ENCODE measurements at places on chromosomes 4 and X. TPM values are rescaled to one million over a fixed set of nuclear protein-coding genes. Genes with fewer than 3 reads are reported as not detected.
A peak's percentile ranks its signal among the peaks of the same experiment; 100 is the strongest.

DNA sequence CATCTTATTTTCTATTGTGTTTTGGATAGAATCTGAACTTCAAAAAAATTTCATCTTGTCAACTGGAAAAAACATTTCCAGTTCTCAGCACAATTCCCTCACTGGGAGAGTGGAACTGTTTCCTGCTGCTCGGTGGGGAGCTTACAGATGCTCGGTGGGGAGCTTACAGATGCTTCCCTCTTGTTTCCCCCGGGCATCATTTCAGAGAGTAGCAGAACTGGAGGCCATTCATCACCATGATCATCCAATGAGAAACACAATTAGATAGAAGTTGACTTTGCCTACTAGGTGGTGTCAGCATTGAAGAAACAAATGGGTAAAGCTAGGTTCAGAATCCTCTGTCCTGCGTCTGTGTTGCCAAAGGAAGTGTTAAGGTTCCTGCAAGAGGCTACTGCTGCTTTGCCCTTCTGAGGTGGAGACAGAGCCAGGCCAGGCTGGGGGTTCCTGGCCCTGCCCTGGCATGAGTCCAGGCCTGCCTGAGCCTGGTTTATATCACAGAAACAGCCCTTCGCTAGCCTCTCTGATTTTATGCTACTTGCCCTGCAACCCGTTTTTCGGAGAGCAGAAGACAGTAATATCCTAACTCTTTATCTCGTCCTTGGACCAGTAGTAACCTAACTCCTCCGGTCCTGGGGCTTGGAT, 70.6 kb downstream of the TAPT1 start:
- no peak overlapping the region for H3K27ac ChIP-seq
- no peaks in the 10 kb centered on the region for H3K27me3 ChIP-seq
- no peak overlapping the region for H3K4me3 ChIP-seq

DNA sequence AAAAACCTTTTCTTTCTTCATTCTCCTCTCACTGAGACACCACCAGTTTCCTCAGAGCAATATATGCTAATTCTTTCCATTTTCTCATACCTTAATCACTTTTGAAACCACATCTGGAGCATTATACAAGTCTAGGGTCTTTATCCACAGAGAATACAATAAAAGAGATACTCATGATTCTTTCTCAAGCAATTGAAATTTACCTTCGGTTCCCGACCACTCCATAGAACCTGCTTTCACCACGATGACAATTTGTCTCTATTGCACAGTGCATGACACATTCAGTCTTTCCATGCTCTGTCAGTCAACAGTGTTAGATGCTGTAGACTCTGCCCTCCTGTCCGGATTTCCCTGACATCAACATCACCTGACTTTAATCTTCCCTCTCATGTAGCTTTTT, 409.3 kb upstream of the NWD2 start:
- H3K36me3 ChIP-seq = no peaks in the 10 kb centered on the region
- H3K4me3 ChIP-seq = no peak overlapping the region
- no peak overlapping the region for H3K27ac ChIP-seq
- no peak for DNase-seq
- H3K27me3 ChIP-seq = no peaks in the 10 kb centered on the region
- no peaks in the 10 kb centered on the region for H3K4me1 ChIP-seq

GRCh38 chr4:157327666-157328065, 107.1 kb downstream of the GRIA2 start:
- no peaks in the 10 kb centered on the region for H3K4me1 ChIP-seq
- no peaks in the 10 kb centered on the region for H3K36me3 ChIP-seq
- no peaks in the 10 kb centered on the region for H3K27me3 ChIP-seq
- no peak overlapping the region for H3K27ac ChIP-seq
- no peak for DNase-seq

OPN1LW gene
- total RNA-seq = not detected

TRIM2 gene
- total RNA-seq = 0.09 TPM

S100P gene
- 16.8 TPM for total RNA-seq

- H3K4me1 ChIP-seq = no peaks in the 10 kb centered on the region
- H3K36me3 ChIP-seq = no peaks in the 10 kb centered on the region
- no peak overlapping the region for H3K4me3 ChIP-seq
Observed at GRCh38 chr4:11487868-11488544, 59.3 kb upstream of the HS3ST1 start.

DNA sequence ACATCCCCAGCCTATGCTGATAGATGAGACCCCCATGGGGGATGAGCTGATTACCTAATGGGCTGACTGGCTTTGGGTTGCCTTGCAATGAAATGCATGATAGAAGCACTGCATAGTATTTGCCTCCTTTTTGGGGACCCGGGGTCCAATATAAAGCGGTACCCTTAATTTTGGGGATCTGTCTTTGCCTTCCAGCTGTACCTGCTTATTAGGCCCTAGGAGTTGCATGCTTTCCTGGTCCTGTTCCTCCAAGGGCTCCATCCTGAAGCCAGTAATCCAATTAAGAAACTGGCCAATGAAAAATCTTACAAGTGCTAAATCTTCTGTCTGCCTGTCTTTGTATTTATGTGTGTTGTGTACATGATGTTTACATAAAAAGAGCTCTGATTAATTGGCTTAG, 791.6 kb downstream of the TRIML1 start:
- no peaks in the 10 kb centered on the region for H3K27me3 ChIP-seq
- DNase-seq = no peak
- H3K36me3 ChIP-seq = no peaks in the 10 kb centered on the region
- no peak overlapping the region for H3K4me3 ChIP-seq
- H3K27ac ChIP-seq = no peak overlapping the region

DNA sequence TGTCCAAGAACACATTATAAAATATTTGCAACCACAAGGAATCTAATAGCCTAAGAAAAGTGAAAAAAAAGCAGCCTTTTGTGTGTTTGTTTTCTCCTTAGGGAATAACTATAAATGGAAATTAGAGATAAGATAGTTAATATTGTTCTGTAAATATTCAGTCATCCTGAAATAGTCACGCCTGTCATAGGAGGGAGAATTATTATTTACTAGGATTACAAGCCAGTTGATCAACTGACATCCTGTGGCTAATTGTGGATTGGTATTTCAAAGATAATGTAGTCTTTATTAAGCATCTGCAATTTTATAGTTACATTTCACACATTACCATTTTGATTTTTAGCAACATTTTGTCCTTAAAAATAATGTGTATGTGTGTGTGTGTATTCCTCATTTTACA, 118.6 kb downstream of the CCSER1 start:
- no peaks in the 10 kb centered on the region for H3K36me3 ChIP-seq
- no peaks in the 10 kb centered on the region for H3K27me3 ChIP-seq
- H3K27ac ChIP-seq = no peak overlapping the region

- no peak for DNase-seq
- no peaks in the 10 kb centered on the region for H3K4me1 ChIP-seq
- H3K36me3 ChIP-seq = no peaks in the 10 kb centered on the region
- no peaks in the 10 kb centered on the region for H3K27me3 ChIP-seq
Observed at GRCh38 chrX:23752740-23753415, 9.8 kb upstream of the ACOT9 start.

DNA sequence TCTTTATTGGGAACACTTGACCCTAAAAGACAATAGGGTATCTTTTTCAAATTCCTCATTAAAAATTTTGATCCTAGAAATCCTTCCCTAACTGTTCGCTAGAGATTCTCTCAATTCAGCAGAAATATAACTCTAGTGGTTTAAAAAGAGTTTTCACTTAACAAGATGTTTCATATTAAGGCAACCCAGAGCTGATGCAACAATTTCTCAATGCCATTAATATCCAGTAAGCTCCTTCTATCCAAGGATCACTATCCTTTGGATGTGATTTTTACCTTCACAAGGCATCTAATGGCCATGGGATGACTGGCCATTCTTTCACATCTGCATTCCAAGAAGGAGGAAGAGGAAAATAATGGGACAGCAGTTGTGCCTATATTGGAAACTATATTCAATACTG, 183.4 kb downstream of the ANKRD50 start:
- H3K27me3 ChIP-seq = no peaks in the 10 kb centered on the region
- H3K36me3 ChIP-seq = no peaks in the 10 kb centered on the region
- no peak overlapping the region for H3K4me3 ChIP-seq
- no peaks in the 10 kb centered on the region for H3K4me1 ChIP-seq

TCP11X2 gene
- total RNA-seq = not detected

- no peak for DNase-seq
- H3K27ac ChIP-seq = no peak overlapping the region
- H3K27me3 ChIP-seq = no peaks in the 10 kb centered on the region
- H3K4me3 ChIP-seq = no peak overlapping the region
- no peaks in the 10 kb centered on the region for H3K4me1 ChIP-seq
Observed at GRCh38 chrX:51847463-51847862, 46.0 kb upstream of the MAGED1 start.

PAGE1 gene
- 77.5 TPM for total RNA-seq

GRCh38 chrX:1391707-1392375, at the start of gene SLC25A6:
SLC25A6 (minus strand) TSS chrX:1392113; CDS start chrX:1392009, 104 bp downstream.
- peaks cover 54% of the 10 kb centered on the region for H3K4me1 ChIP-seq
- peak; percentile 86 for DNase-seq
- H3K27ac ChIP-seq = peak within 1 kb of the TSS; percentile 99
- H3K27me3 ChIP-seq = no peaks in the 10 kb centered on the region
- peak within 1 kb of the TSS; percentile 86 for H3K4me3 ChIP-seq
- H3K36me3 ChIP-seq = peaks cover 46% of the 10 kb centered on the region

DNA sequence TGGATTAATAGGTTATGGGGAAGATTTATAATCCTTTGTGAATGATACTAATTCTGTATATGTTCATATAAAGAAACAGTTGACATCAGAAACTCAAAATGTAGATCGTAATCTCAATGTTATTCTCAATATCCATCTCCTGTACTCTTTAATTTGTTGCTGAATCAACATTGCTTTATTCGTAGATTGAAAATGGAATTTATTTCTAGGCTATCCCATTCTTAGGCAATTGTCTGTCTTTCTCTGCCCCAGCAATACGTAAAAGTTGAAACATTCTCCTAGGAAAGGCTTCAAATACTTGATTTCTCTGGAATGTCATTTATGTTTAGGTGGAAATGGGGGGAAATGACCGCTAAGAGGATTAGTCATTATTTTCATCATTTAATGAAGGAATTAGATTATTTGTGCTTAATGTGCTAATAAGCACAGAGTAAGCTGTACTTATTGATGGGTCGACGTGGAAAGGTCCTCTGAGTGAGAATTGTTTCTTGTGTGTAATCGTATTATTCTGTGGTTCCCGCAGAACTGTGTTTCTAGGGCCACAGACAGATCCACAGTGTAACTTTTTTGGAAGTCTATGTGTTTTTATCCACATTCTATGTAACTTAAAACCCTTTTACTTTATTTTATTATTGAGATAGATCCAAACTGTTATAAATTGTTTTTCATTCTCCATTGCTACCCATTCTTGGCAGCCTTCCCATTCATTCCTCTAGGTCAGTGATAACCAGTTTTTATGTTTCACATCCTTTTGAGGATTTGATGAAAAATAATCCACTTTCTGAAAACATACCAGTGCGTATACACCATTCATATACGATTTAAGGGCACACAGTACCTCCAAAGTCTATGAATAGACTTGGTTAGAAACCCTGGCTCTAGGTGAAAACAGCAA, 262.9 kb downstream of the ARHGAP10 start:
- H3K27me3 ChIP-seq = no peaks in the 10 kb centered on the region
- H3K4me3 ChIP-seq = no peak overlapping the region
- no peaks in the 10 kb centered on the region for H3K36me3 ChIP-seq
- H3K27ac ChIP-seq = no peak overlapping the region
- H3K4me1 ChIP-seq = no peaks in the 10 kb centered on the region

- DNase-seq = no peak
- no peaks in the 10 kb centered on the region for H3K36me3 ChIP-seq
- no peaks in the 10 kb centered on the region for H3K27me3 ChIP-seq
- H3K27ac ChIP-seq = no peak overlapping the region
- H3K4me1 ChIP-seq = no peaks in the 10 kb centered on the region
- H3K4me3 ChIP-seq = no peak overlapping the region
Observed at GRCh38 chr4:139278485-139278884, 1.5 kb downstream of the MGARP start.

TLR10 gene
- not detected for total RNA-seq

GRCh38 chrX:130771230-130771629, 131.8 kb downstream of the ENOX2 start:
- no peak for DNase-seq
- no peak overlapping the region for H3K27ac ChIP-seq
- no peak overlapping the region for H3K4me3 ChIP-seq
- no peaks in the 10 kb centered on the region for H3K36me3 ChIP-seq
- no peaks in the 10 kb centered on the region for H3K27me3 ChIP-seq
- no peaks in the 10 kb centered on the region for H3K4me1 ChIP-seq

TREX2 gene
- total RNA-seq = 0.51 TPM

SASH3 gene
- total RNA-seq = 0.34 TPM

GABRA4 gene
- not detected for total RNA-seq

DNA sequence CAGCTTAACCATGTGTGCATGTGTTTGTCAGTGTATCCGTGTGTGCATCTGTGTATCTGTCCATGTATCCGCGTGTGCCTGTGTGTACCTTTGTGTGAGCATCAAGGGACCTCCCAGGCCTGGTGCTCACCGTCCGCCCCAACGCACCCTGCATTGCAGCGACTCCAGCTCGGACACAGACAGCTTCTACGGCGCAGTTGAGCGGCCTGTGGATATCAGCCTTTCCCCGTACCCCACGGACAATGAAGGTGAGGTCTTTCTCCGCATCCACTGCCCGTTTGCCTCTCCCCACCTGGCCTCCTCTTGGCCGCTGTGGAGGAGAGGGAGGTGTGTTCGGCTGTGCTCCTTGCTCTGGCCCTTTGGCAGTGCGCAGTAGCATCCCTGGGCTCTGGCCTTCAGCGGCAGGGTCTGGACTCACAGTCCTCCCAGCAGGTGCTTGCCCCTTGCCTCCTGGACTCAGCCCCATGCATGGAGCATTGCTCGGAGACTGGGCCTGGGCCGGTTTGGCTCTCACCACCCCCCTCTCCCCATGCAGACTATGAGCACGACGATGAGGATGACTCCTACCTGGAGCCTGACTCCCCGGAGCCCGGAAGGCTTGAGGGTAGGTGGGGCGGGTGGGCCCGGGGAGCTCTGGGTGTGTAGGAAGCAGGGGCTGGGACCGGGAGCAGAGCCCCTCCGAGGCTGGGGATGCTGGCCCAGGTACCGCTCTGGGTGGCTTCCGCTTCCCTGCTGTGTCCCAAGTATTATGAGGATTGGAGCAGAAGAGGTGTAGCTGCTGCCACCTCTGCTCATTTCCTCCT, 16.4 kb upstream of the ADD1 start:
- no peak for DNase-seq
- no peak overlapping the region for H3K27ac ChIP-seq
- no peaks in the 10 kb centered on the region for H3K36me3 ChIP-seq
- no peaks in the 10 kb centered on the region for H3K27me3 ChIP-seq

GRCh38 chr4:169047956-169048355, 37.9 kb upstream of the CBR4 start:
- H3K27me3 ChIP-seq = peaks cover 50% of the 10 kb centered on the region
- H3K27ac ChIP-seq = no peak overlapping the region
- no peaks in the 10 kb centered on the region for H3K4me1 ChIP-seq
- no peak for DNase-seq

DNA sequence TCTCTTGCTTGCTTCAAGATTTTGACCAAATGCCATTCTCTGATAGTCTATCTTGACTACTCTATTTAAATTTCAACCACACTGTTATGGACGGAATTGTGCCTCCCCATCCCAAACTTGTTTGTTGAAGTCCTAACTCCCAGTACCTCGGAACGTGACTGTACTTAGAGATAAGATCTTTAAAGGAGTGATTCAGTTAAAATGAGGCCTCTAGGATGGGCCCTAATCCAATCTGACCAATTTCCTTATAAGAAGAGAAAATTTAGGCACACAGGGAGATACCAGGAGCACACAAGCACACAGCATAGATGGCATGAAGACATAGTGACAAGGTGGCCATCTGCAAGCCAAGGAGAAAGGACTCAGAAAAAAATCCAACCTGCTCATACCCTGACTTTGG, 269.9 kb downstream of the KCNIP4 start:
- no peak for DNase-seq
- H3K27me3 ChIP-seq = no peaks in the 10 kb centered on the region
- H3K4me3 ChIP-seq = no peak overlapping the region
- no peaks in the 10 kb centered on the region for H3K36me3 ChIP-seq
- H3K4me1 ChIP-seq = no peaks in the 10 kb centered on the region

EVC2 gene
- 0.55 TPM for total RNA-seq

Measured in K562 (cell line).